Renal cortex interstitium (tissue), 15 donors: ENCODE measurements at places on chromosomes 7 and 10.

DNA sequence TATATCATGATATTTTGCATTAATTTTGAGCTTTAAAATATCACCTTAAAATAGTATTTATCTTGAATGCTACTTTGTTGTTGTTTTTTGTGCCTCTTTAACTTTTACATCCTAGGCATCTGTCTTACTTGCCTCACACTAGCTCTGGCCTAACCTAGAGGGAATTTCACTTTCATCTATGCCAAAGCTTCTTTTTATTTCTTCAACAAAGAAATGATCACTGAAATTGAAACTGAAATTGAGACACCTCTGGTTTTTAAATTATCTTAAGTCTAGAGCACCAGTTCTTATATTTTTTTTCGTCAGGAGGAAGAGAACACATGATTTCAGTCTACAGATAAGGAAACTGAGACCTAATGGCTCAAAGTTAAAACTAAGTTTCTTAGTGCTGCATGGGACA lies 3.5 kb upstream of the SCIN start:
- no peak for DNase-seq

DNA sequence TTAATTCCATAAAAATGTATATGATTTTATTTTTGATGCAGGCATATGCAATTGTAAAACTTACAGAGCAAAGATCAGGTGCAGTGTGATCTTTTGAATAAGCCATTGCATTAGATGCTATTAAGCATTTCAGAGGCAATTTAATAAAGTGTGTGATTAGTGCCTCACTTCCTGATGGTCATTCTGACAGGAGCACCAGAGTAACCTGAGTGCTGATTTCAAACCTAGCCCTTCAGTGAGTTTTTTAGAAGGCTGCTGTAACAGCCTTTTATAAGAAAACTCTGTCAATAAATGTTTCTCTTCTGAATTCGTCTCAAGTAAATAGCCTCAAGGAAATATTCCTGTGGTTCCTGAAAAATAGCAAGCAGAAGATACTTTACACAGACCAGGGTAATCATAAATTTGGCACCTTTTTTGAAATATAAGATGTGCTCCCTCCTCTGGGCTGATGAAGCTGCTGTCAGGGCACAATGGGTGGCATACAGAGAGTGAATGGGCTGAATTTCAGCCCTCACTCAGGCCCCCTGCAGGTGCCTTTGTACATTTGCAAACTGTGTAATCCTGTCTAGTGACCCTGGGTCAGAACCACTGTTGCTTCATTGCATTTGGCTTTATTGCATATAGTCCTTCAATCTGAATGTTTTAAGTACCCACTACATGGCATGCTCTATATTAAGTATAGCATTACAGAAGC lies 193.7 kb upstream of the CSTF2T start:
- DNase-seq = no peak

GRCh38 chr10:88181902-88182600 lies 318.6 kb downstream of the PTEN start:
- DNase-seq = no peak

DNA sequence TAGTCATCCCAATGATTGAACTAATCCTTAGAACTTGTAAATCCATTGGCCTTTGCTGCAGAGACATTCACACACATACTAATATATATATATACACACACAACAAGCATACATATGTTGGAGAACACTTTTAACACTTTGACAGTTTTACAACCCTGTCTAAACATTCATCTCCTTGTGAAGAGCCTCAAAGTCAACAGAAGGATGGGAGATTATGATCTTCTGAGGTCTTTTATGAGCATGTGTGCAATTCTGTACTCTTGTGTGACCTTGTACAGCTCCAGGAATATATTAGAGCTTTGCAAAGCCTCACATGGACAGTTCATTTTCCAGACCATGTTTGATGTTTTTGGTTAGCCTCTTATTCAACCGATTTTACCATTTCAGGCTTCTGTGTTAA lies 589.0 kb downstream of the NXPH1 start:
- DNase-seq = no peak

DNA sequence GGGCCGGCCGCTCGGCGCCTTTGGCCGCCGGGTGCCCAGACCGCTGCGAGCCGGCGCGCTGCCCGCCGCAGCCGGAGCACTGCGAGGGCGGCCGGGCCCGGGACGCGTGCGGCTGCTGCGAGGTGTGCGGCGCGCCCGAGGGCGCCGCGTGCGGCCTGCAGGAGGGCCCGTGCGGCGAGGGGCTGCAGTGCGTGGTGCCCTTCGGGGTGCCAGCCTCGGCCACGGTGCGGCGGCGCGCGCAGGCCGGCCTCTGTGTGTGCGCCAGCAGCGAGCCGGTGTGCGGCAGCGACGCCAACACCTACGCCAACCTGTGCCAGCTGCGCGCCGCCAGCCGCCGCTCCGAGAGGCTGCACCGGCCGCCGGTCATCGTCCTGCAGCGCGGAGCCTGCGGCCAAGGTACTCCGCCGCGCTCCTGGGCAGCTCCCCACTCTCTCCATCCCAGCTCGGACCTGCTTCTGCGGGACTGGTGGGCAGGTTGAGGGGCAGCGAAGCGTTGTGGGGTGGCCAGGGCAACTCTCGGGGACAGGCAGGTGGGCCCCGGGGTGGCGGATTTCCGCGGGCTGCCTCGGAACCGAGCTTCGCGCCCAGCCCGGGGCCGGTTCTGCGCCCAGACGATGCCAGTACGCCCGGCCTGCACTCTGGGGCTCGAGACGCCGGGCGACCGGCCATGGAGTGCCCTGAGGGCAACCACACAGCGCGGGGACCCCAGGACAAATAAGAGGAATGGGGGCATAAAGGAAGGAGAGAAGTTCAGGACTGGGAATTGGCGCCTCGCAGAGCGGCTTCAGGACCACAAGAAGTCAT lies 578 bp downstream of the HTRA1 start:
- DNase-seq = no peak

DNA sequence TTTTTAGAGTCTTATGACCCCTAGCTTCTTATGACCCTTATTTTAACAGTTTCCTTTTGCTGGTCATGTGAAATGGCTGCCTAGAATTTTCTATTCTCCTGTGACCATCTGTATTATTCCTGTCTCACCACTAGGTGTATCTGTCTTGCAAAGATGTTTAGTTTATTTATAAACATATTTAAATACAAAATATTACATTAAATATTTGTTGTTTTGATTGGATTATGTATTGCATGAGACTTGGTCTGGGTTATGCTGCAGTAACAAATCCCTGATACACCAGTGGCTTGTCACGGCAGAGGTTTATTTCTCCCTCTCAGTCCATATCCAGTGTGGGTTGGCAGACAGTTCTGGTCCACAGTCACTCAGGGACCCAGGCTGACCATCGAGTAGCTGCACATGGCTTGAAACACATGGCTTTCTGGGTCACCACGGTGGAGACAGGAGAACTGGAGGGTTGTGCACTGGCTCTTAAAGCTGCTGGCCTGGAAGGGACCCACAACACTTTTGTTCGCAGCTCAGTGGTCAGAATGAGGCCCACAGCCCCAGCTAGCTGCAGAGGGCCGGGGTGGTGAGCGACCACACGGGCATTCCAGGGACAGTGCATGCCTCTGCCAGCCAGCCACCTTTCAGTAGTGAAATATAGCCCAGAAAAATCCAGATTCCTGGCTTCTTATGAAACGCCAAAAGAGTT lies 7.4 kb downstream of the RASSF4 start:
- DNase-seq = no peak
